SJSA1 (cell line): ENCODE measurements at places on chromosomes 4 and X. TPM values are rescaled to one million over a fixed set of nuclear protein-coding genes. Genes with fewer than 3 reads are reported as not detected.

DNA sequence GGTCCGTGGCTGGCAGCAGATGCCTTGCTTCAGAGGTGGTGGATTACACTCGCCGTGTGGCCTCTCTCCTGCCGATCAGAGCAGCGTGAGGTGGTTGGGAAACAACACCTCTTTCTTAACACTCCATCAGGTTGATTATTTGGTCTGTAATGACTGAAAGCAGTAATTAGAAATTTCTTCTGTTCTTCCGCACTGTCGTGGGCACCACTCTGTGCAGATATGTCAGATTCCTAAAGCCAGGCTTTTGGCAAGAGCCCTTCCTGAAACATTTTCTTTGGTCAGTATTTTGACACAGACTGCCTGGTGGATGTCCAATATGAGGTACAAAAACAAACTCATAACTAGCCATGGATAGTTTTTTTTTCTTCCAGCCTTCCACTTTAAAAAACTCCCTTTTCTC is 100.9 kb downstream of the FNIP2 start:
- no peak for DNase-seq

- DNase-seq = no peak
These were observed 2.2 kb downstream of the RP2 start for GRCh38 chrX:46838974-46839480.

DNA sequence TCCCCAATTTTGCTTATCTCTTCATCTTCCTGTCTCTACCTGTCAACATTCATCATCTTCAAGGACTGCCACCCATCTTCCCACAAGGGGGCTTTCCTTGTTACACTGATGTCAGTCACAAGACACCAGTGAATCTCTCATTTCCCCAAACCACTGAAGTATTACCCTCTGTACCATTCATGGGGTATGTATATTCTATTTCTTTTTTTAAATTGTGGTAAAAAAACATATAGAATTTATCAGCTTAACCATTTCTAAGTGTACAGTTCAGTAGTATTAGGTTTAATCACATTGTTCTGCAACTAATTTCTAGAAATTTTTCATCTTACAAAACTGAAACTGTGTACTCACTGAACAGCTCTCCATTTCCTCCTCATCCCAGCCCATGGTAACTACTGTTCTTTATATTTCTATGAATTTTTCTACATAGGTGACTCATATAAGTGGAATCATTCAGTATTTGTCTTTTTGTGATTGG is 98.6 kb downstream of the LARP7 start:
- no peak for DNase-seq

The KDR gene
- total RNA-seq = 0.16 TPM in 1 of 2 replicates, not detected in the other

The KIF4A gene
- 56.3 and 66.2 TPM in 2 replicates for total RNA-seq

GRCh38 chr4:141962486-141962885 is 326.1 kb downstream of the IL15 start:
- no peak for DNase-seq
